ENCODE measurements at places on chromosomes 12 and 14.

GRCh38 chr12:68613209-68613904 is 2.7 kb downstream of the RAP1B start:
- peak; percentile 58 for DNase-seq

DNA sequence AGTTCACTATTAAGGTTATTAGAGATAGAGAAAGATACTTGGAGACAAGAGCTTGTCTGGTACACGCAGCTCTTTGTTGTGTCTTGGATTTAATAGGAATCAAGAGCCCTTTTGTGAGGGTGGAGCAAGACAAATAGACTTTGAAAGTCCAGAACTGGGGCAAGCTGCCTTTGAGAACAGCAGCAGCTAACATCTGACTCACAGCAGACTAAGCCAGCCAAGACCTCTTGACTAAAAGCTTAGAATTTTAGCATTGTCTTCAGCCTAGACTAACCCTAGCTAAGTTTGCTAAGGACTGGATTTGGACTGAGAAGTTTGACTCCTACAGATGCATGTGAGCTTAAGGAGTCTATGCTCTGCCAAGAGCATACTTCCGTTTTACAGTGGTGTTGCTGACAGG is 201.9 kb upstream of the RBM19 start:
- no peak for DNase-seq

- no peak for DNase-seq
Measured at GRCh38 chr14:103450416-103450815, 65.2 kb downstream of the MARK3 start.

- no peak for DNase-seq
Measured at GRCh38 chr14:60786905-60787304, 52.3 kb downstream of the MNAT1 start.

GRCh38 chr12:95198914-95199313 is 18.4 kb downstream of the FGD6 start:
- no peak for DNase-seq

DNA sequence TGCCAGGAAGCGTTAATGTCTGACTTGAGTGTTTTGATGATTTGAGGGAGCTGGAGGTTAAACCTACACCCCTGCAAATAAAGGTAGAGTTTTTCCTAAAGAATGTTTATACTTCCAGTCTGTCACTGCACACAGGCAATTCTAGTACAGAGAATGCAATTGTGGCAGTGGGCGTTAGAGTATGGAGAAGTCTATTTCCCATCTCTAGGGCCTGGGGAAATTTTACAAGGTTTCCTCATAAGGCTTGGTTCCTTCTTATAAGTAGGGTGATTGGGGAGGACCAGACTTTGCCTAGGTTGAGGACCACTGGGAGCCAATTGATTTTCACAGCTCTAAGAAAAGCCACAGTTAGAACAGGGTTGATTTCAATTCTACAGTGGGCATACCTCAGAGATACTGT is 44.3 kb downstream of the IFNG start:
- DNase-seq: no peak

GRCh38 chr14:79040790-79041189 is 870.6 kb downstream of the NRXN3 start:
- no peak for DNase-seq

GRCh38 chr12:70330158-70330557 is 35.9 kb upstream of the KCNMB4 start:
- no peak for DNase-seq

DNA sequence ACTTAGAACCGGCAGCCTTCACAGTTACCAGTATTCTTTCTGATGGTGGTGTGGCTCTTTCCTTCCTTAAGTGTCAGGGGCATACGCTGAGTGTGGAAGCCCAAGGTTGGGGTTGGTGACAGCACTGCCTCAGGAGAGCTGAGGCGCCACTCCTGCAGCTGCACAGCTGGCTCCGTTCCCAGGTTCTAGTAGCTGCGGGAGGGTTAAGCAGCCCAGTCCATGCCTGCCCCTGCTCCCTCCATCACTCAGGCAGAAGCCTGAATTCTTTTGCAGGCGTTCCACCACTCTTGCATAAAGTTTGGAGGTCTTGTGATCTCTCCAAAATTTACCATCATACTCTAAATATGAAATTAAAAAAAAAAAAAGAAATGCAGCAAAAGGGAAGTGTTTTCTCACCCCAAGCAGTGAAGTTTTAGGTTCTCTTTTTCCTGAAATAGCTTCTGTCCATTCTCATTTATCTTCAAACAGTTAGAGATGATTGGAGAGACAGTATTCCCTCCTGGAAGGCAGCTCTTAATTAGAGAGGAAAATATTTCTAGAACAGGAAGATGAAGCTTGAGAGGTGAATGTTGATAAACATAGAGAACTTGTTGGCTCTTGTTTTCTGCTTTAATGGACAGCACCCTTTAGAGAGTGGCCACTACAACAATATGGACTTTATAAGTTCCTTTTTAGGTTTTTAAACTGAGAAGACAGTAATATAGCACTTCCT is 136.1 kb downstream of the FGD4 start:
- no peak for DNase-seq

- DNase-seq: no peak
Measured at GRCh38 chr12:111816065-111816615, 25.9 kb upstream of the MAPKAPK5 start.

- no peak for DNase-seq
Measured at GRCh38 chr14:77372304-77372841, 4.5 kb downstream of the TMED8 start.

GRCh38 chr14:93331002-93331727 is 1.7 kb downstream of the BTBD7 start:
- no peak for DNase-seq

- no peak for DNase-seq
Measured at GRCh38 chr12:59651229-59651920, 55.5 kb downstream of the SLC16A7 start.

DNA sequence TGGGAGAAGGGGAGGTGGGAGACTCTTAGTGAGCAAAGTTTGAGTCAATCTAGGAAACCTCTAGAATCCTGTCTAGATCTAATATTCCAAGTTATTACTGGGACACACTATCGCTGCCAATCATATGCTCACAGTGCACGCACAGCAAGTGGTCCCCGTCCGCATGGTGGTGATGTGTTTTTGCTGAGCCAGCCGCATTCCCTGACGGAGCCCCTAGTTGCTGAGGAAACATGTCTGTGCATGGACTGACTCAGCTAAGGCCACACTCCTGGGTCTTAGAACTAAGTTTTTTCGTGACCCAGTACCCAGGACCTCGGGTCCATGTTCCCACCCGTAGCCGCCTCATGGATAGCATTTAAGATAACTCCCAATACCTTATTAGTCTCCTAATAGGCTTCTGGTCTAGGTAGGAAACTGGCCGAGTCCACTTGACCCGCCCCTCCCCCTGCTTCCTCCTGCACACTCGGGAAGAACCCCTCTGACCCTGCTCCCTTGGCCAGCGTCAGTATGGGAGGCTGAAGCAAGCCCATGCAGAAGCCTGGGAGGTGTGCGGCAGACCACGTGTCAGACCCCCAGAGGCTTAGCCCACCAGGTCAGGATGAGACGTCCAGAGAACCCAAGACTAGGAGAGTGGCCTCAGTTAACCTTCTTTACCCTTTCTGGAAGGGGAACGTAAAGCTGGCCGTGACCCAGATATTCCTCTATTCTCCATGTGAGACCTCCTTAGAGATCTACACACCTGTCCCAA is 200.5 kb downstream of the ETV6 start:
- DNase-seq: no peak

DNA sequence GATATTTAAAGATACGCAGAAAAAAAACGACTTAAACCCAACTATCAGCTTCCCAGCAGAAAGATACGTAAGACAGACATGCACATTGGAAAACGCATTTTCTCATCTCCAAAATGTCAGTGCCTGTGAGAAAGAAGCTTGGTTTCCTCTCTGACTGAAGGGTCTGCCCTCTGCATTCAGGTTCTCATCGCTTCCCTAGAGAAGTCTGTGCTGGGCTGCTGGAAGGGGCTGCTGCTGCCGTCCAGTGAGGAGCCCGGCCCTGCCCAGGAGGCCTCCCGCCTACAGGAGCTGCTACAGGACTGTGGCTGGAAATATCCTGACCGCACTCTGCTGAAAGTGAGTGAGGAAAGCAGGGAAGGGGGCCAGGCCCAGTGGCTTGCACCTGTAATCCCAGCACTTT is 4.7 kb upstream of the PFDN5 start:
- no peak for DNase-seq

DNA sequence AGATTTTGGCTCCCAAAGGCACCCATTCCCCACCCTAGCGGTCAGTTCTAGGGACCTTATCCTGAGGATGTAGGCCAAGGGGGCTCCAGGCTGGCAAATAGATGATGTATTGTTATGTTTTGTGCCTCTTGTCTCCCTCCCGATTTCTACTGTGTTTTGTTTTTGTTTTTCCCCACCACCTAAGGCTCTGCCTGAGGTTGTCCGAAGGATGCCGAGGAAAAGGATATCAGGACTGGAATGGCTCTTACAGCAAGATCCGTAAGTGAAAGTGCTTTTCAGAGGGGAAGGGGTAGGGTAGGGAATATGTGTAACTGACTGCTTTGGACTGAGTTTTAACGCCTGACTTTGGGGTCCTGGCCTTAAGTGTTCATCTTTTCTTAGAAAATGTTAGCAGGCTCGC is 6.6 kb downstream of the FOXG1 start:
- no peak for DNase-seq

GRCh38 chr12:115771065-115771464 is 506.4 kb downstream of the MED13L start:
- no peak for DNase-seq

GRCh38 chr12:81962126-81962856 is 203.1 kb upstream of the PPFIA2 start:
- no peak for DNase-seq

GRCh38 chr12:48105321-48105866 is 485 bp downstream of the SENP1 start:
- DNase-seq: peak; percentile 37

- DNase-seq: no peak
Measured at GRCh38 chr14:36442824-36443241, 77.2 kb downstream of the NKX2-1 start.

DNA sequence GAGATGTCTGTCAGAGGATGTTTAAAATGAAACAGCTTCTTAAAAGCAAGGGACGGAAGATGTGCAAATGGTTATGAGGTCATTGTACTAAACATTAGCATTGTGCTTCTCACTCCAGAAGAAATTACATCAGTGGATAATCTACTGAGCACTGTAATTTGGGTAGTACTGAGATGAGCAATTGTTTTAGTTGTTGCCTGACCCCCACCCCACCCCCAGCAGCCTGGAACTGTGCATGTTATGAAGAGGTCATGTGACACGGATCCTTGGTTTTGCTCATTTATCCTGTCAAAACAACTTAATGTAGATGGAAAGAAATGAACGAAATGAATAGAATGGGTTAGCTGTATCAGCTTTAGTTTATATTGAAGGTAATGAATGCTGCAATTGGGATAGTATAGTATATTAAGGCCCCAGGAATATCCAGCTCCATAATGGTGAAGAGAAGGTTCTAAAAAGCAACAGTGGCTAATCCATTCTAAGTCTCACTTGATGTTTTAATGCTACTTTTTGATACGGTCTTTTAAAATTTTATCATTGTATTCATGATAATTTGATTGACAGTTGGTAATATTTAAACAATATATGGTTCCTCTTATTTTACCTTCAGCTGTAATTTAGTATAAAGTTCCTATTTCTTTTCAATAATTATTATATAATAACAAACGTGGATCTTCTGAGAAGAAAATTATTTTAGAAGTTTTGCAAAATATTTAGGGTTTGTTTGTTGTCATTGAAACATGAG is 58.5 kb downstream of the WNK1 start:
- peak; percentile 24 for DNase-seq

DNA sequence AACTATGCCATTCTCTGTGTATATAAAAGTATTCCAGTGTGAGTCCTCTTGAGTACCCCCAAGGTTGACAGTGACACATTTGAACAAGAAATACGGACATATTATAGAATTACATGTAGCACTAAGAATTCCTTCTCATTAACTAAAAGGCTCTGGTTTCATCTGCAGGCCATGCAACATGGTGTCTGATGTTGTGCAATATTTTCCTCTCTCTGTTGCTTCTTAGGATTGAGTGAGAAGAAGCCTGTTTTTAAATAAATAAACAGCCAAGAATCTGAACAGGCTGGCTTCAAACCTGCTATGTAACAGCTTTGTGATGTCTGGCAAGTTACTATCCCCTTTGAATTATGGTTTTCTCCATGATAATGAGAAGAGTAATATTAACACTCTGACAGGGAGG is 22.2 kb upstream of the CCER1 start:
- DNase-seq: no peak

Measured in activated CD4-positive, alpha-beta T cell treated with anti-CD3 and anti-CD28 coated beads, Interleukin-2, amount 10 ng/mL, durations not matched to agents 7 days and 5 days (primary cell).